ENCODE measurements at places on chromosomes 2 and 18. TPM values are rescaled to one million over a fixed set of nuclear protein-coding genes. Genes with fewer than 3 reads are reported as not detected.

DNA sequence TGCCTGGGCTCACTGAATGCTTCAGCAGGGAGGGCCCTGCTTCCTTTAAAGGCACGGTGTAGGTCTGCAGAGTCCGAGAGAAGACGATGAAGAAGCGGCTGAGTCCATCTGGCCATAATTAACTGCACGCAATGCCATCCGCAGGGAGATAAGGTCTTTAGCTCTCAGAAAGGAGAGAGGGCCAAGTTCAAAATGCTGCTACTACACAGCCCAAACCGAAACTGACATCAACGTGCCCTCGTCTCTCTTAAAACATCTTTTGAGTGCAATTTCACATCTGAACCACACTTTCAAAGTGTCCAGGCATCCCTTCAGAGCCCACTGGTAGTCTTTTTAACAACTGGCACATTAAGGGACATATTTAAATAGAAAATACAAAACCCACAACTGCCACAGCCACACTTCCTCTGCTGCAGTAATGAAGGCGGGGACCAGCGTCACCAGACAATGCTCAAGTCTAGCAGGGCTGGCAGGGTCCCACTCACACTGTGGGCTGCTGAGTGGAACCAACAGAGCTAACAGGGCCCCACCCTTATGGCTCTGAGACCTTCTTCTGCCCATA, 35.8 kb downstream of the ST3GAL5 start:
- peak; percentile 45 for DNase-seq

- no peak for DNase-seq
Observed at GRCh38 chr18:12296087-12296403, 12.0 kb upstream of the TUBB6 start.

DNA sequence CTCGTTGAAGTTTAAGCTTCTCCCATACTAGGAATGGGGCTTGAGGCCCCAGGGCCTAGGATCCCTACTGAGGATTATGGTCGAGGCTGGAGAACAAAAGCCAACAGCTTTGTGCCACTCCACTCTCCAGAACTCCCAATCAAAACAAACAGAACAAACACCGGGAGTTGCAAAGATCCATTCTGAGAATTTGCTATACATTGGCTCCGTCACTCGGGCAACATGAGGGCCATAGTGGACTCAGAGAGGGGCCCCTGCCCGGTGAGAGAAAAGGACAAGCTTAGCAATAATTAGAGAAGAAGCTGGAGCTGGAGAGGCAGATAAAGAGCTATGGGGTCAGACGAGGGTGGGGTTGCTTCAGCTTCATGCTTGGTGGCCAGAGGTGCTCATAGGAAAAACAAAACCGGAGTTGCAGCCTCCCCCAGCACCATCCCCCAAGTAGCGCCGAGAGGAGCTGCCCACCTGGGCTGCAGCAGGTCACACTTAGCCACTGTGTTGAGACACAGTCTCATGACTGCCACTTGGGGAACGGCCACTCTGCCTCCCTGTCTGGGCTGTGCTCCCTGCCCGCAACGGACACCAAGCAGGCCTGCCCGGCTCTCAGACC, 142.3 kb upstream of the HAAO start:
- DNase-seq = no peak

- no peak for DNase-seq
Observed at GRCh38 chr2:128664499-128664971, 345.9 kb upstream of the HS6ST1 start.

GRCh38 chr2:196046123-196046917, 22.3 kb downstream of the DNAH7 start:
- peak; percentile 52 for DNase-seq

DNA sequence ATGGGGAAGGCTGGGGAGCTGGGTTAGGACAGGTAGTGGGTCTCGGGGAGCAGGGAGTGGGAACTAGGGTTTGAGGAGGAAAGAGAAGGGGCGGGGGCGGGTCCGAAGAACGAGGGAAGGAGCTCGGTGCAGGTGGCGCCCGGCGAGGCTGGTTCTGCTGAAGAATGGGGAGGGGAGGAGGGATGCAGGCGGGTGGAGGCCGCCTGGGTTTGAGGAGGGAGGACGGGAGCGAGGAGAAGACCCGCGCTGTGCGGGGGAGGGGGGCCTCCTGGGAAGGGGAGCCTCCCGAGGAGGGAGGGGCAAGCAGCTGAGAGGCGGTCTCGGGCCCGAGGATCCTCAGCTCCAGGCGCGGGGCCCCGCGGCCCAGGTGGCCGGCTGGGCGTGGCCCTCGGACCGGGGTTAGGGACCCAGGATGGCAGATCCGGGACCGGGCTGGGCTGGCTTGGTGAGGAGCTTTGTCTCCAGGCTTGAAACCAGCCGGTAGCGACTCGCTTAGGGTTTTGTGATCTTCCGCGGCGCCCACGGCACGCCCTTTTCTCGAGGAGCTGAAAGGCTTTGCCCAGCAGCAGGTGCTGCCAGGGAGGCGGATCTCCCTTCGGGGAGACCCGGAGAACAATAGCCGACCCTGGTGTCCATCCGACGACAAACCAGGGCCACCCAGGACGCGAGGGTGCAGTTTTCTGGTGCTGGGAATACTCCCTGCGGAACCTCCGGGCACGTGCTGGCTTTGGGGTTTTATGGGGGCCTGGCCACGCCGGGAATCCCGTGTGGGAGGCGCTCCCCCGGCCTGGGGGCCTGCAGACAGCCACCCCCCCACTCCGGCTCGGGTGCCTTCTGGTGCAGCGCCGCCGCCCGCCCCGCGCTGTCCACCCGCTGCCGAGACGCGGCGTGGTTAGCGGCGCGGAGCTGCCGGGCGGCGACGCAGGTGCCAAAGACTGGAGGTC, 1.4 kb downstream of the DPYSL5 start:
- no peak for DNase-seq

- peak; percentile 94 for DNase-seq
Observed at GRCh38 chr2:85277416-85278158, 50.2 kb downstream of the TGOLN2 start.

DNA sequence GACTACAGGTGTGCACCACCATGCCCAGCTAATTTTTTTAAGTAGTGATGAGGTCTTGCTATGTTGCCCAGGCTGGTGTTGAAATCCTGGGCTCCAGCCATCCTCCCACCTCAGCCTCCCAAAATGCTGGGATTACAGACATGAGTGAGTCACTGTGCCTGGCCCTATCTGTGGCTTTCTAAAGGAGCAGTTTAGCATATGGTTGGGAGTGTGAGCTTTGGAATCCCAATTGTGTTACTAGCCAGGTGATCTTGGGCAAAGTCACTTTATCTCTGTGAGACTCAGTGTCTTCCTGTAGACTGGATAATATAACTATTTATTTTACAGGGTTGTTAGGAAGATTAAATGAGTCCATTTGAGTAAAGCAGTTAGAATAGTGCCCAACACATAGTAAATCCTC, 19.8 kb upstream of the SMAD4 start:
- no peak for DNase-seq

- DNase-seq = no peak
Observed at GRCh38 chr18:58267493-58267892, 223.5 kb downstream of the NEDD4L start.

GRCh38 chr2:174482854-174483253, 4.0 kb downstream of the GPR155 start:
- no peak for DNase-seq

SERPINB7 gene
- 0.27 TPM for total RNA-seq

IGFBP2 gene
- 10.6 TPM for total RNA-seq

C2orf78 gene
- total RNA-seq = not detected

ERFE gene
- total RNA-seq = 3.4 TPM

UGT1A1 gene
- not detected for total RNA-seq

ZFAND2B gene
- total RNA-seq = 27.2 TPM
